ENCODE measurements at places on chromosomes 16 and 17.

- no peak for DNase-seq
Measured at GRCh38 chr17:79630126-79630525, 19.3 kb upstream of the RBFOX3 start.

DNA sequence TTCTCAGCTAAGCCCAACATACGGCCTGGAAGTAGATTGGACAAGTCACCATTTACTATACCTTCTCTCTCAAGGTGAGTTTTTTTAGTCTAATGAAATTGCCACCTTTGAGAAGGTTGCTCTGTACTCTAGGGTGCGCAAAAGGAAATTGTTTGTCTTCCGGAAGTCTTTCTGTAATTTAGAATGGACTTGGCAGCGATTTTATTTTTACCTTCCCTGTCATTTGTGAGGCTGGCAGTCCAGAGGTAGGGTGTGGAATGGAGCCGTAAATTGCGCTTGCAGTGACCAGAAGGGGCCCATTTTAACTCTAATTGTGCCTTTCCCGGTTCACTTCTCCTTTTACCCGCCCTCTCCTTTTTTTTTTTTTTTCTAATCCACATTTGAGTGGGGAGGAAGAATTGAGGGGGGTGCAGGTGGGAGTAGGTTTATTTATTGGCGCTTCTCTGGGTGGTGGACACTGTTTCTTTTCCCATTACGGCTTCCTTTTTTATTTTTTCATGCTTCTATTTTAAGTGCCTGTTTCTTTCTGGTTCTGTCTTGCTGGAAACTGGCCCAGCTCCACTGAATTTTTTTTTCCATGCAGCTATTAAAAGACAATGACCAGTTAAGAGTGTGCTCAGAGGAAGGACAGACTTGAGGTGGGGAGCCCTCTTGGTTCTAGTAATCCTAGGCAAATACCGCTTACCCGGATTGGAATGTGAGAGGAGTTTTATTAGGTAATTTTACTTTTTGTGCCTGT is 89.7 kb upstream of the CLEC18A start:
- no peak for DNase-seq

DNA sequence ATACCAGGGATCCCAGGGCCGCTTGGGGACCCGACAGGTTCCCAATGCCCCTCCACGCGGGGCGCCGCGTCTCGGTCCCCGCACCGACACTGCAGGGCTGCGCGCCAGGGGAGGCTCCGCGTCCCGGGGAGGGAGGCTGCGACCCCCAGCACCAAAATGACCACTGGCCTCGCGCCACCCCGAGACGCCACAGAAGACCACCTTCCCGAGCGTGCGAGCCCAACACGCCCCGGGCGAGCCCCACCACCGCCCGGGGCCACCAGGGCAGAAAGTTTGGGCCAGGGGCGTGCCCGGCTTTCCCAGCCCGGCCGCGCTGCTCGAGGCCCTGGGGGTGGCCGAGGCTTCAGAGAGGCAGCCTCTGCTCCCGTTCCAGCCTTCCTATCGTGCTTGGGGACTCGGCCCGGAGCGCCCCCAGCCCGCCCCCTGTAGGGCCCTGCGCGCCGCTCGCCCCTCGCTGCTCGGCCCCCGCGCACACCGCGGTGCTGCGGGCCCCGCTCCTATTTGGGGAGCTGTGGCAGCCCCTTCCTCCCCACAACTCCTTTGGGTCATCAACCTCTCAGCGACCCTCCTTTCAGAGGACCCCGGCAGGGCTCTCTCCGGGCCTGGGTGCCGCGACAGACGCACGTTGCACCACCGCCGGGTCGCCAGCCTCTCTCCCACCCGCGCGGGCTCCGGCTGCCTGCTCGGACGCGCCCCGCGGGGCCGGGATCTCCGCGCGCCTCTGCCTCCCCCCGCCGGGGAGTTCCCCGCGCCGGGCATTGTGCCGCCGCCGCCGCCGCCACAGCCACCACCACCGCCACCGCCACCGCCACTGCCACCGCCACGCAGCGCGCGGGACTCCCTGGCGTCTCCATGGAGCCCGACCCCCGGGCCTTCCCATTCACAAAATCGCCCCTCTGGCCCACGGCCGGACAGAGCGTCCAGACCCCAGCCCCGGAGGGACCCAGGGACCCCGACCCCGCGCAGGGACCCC is 892 bp downstream of the RBFOX3 start:
- DNase-seq, result no peak

DNA sequence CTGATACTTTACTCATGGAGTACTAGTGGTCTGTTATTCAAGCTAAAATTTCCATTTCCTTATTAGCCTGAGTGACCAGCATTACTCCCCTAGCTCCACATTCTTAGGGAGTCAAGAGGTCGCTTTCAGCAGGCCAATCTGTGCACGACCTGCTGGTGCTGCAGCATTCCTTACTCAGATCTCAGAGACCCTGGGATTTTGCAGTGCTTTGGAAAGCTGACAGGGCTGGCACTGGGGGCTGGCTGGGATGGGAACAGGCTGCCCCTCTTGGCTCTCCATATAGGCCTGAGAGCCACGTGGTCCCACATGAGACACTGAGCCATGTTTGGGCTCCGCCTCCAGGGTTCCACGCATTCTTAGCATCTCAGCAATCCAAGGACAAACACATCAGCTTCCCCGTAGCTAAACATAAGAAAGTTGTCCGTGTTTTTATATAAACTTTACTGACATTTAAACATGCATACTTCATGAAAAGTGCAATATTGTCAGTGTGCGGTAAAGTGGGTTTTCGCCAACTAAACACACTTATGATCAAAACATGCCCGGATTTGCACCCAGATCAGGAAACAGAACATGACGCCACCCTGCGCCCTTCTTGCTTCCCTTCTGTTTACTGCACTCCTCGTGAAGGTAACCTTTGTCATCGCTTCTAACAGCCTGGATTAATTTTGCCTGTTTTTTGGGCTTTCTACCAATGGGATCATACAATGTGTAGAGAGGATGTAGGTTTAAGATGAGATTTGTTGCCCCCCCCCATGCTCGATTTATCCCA is 254.5 kb upstream of the CACNG5 start:
- no peak for DNase-seq

GRCh38 chr17:34254651-34255380 is at the start of gene CCL2:
TSS of gene CCL2 (plus strand) at chr17:34255285. CDS start at chr17:34255350, 65 bp downstream.
- DNase-seq, result no peak

GRCh38 chr16:24670623-24671454 is 58.6 kb upstream of the TNRC6A start:
- DNase-seq, result no peak

GRCh38 chr17:76872221-76872873 is 4.1 kb downstream of the MGAT5B start:
- DNase-seq, result no peak

DNA sequence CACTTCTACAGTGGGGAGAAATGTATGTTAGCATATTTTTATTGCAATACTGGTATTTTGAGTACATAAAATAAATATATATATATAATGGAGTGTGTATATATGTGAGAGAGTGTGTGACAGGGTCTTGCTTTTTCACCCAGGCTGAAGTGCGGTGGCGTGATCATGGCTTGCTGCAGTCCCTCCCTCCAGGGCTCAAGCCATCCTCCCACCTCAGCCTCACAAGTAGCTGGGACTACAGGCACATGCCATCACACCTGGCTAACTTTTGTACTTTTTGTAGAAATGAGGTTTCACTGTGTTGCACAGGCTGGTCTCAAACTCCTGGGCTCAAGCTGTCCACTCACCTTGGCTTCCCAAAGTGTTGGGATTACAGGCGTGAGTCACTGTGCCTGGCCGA is 4.1 kb downstream of the CYLD start:
- no peak for DNase-seq

DNA sequence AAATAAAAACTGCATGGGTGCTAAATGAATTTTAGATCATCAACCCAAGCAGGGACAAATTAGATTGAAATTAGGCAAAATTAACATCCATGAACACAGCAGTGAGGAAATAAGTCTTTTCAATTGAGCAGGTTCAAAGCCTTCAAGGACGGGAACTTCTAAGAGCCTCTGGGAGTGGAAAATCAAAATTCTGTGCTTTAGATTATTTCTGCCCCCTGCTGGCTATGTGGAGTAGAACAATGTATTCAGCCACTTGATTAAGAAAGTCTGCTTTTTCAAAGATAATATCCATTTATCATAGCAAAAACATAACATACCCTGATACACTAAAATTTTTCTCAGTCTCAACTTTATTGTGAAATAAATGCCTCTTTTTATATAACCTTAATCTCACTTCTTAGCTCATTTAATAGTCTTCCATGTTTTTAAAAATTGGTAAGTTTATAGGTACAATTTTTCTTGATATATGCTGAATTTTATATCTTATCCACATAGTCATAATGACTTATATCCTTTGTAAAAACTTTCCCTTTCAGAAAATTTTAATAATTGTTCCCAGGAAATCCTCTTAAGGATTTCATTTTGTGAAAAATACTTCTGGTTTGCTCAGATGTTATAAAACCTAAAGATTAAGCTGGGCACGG is 28.1 kb upstream of the NOL11 start:
- peak; percentile 2 for DNase-seq

GRCh38 chr17:332023-332422 is 20.6 kb downstream of the RPH3AL start:
- DNase-seq, result no peak

DNA sequence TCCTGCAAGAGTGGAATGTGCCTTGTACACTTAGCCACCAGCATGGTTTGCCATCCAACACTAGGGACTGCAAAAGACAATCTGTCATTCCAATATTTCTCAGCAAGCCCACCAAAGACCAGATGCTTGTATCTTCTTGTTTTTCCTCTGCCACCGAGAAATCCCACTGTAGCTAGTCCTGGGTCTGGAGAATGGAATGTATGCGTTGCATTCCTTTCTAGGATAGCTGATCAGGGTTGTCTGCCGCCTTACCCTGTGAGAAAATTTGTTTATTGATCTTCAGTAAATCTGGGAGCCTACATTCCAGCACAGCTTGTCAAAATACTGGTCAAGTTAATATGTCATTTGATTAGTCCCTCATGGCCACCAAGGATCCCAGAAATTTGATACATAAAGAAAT is 28.1 kb upstream of the ADAMTS18 start:
- no peak for DNase-seq

GRCh38 chr16:84156342-84156784 is 11.3 kb downstream of the DNAAF1 start:
- no peak for DNase-seq

- no peak for DNase-seq
Measured at GRCh38 chr17:49193513-49194296, 16.7 kb downstream of the GNGT2 start.

DNA sequence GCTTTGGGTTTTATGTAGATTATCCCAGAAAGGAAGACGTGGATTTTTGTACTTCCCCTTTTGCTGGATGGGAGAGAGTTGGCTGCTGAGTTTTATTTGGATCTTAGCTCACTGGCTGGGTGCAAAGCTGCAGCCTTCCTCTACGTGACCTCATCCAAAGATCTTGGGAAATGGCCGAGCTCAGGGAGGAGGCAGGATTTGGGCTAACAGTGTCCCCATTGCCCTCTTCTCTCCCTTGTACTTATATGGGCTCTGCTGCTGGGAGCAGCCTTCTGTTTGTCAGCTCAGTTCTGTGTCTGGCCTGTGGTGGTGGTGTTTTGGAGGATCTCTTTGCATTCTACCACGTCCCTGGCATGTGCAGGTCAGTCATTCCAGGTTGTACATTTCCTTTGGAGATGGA is 2.0 kb downstream of the AOC3 start:
- DNase-seq, result no peak

DNA sequence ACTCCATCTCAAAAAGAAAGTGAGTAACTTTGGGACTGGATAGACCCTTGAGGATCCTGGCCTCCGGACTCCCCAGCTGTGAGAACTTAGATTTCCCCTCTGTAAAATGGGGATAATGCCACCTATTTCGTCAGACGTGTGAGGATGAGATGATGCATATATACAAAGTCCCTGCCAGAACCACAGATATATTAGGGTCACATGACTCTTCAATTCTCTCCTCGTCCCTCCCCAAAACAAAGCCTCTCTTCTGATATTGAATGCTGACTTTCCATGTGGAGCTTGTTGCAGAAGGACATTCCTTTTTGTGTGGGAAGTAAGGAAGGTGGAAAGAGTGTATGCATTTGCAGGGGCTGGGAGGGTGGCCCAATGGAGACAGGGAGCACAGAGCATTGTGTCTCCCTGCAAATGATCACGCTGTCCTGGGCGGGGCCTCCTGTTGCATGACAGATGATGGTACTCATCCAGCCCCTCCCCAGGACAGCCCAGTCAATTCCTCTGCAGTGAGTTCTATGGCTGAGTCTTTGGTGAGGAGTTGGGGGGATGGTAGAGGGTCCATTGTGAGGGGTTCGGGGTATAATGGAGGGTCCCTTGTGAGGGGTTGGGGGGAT is 35.1 kb upstream of the MGAT5B start:
- no peak for DNase-seq

- DNase-seq, result no peak
Measured at GRCh38 chr16:57565461-57565860, 23.0 kb downstream of the ADGRG5 start.

DNA sequence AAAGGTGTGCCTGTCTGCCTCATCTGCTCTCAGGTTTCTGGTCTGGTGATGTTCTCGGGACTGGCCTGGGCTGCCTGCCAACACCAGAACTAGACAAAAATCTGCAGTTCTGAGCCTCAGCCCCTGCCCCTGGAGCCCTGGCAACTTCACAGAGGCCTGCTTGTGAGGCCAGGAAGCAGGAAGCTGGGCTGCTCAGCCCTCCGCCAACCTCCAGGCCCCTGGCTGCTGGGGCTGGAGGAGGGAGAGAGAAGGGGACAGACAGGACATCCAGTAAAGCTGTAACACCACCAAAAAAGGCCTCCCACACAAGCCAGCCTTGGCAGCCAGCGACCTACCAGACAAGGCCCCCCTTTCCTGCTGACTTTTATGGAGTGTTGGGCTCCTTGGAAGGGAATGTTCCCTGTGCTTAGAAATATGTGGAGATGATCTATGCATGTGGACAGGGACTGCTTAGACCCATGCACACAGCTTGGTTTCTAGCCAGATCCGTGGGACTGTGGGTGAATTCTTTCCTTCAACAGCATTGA is 157.6 kb downstream of the XYLT1 start:
- no peak for DNase-seq

DNA sequence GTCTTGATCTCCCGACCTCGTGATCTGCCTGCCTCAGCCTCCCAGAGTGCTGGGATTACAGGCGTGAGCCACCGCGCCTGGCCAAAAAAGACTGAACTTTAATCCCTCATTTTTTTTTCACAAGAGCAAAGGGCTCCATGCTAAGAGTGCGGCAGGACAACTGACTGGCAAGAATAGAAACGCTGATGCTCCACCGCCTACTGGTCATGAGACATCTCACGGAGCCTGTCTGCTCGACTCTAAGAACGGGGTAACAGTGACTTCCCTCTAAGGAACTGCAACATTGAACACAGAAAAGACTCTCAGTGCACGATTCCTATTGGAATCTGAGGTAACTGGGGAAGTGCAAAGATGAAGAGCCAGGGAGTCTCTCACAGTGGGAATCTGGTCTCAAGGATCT is 23.9 kb downstream of the HIGD1B start:
- DNase-seq, result no peak

DNA sequence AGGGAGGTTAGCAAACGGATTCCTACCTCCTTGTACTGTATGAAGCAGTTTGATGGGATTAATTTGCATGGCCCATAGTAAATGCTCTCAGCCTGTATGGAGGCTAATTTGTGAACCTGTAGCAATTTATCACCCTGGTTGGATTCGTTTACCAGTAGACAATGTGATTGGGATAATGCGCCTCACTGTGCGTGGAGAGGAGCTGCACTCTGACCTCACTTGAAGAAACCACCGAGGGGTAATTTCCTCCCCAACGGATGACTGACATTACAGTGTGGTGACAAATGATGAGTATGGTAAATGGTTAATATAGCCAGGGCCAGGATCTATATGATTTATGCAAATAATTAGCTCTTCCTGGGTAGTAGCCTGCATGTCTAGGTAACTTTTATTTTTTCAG is 479.1 kb upstream of the RBFOX1 start:
- DNase-seq, result no peak

- DNase-seq, result no peak
Measured at GRCh38 chr16:20851601-20852000, 45.3 kb downstream of the REXO5 start.
